Suprapubic skin (tissue), 4 donors: ENCODE measurements at places on chromosomes 4 and X. TPM values are rescaled to one million over a fixed set of nuclear protein-coding genes. Genes with fewer than 3 reads are reported as not detected.

ADH1C gene
- 0.64 TPM for total RNA-seq

DRD5 gene
- total RNA-seq: not detected

LGI2 gene
- 0.72 TPM for total RNA-seq

SMIM20 gene
- 13.1 TPM for total RNA-seq

PWWP3B gene
- not detected for total RNA-seq

SHOX gene
- total RNA-seq: 0.32 TPM

COL4A5 gene
- total RNA-seq: 151 TPM

USP17L26 gene
- total RNA-seq: not detected

HSFX4 gene
- not detected for total RNA-seq

GDPD2 gene
- 68.7 TPM for total RNA-seq

CT45A5 gene
- total RNA-seq: not detected

NXF2B gene
- not detected for total RNA-seq
